Stimulated activated naive B cell treated with anti-CD40 and anti-IgM and Interleukin-4, amounts not matched to agents 10 μg/mL and 1 μg/mL and 100 μg/mL, for 72 hours (primary cell): ENCODE measurements at places on chromosomes 7 and 10.

DNA sequence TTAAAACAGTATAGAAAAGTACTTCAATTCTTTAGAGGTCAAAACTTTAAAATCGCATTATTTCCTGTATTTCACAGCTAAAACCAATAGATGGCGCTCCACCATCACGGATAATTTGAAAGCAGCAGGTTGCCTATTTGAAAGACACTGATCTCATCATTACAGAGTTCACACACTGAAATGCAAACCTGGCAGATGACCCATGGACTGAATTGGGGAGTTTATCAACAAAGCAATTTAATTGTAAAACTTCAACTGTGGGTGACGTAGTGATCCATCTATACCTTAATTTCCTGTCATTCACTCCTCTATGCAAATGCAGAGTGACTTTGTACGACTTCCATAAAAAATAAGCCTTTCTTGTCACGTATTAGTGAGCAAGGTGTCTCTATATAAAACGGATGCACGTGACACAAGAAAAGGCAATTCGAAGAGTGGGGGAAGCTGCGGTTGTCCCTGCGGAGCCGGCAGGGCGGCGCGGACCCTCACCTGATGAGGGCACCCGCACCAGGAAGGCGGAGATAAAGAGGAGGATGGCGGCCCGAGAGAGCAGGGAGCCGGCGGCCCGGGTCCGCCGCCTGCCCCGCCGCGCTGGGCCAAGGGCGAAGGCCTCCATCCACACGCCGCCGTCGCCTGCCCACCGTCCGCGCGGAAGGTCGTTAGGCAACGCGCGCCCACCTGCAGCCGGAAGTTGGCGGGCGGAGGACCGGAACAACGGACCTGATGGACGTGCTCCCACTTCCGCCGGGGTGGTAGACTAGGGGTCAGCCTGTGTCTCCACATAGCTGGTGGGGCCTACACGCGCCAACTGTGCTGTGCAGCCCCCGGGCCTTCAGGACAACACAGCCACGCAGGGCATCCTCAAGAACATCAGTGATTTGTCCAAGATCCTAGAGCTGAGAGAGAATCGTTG, at the start of gene ZPBP:
TSS of gene ZPBP (minus strand) at position 668 of the 913 bp plus-strand sequence. CDS start at position 616, 52 bp downstream.
- peak; percentile 71 for DNase-seq

DNA sequence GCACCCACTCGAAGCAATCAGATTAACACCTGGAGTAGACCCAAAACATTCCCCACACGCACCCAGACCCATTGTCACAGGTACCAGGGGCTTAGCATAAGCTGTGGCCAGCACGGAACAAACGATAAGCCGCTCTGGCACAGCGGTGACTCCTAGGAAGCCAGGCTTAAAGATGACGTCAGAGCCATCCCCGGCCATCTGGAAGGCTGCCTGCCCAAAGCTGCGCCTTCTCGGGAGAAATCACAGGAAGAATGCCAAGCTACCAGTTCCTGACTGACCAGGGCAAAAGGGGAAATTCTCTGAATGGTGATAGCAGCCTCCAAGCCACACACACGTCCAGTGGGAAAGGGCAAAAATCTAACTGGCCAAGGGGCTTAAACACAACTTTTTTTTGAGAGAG, 13.0 kb upstream of the WIPI2 start:
- no peak for DNase-seq

DNA sequence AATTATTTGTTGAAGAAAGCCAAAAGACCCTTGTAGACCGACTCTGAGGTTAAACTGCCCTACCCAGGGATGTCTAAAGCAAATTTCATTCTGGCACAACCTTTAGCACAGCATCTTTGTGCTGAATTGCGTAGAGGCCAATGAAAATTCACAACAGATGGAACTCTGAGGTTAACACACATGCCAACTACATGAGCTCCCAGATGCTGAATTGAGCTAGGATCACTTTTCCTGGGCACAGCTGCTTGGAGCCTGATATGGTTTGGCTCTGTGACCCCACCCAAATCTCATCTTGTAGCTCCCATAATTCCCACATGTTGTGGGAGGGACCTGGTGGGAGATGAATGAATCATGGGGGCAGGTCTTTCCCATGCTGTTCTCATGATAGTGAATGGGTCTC, 158.0 kb upstream of the PTN start:
- no peak for DNase-seq

DNA sequence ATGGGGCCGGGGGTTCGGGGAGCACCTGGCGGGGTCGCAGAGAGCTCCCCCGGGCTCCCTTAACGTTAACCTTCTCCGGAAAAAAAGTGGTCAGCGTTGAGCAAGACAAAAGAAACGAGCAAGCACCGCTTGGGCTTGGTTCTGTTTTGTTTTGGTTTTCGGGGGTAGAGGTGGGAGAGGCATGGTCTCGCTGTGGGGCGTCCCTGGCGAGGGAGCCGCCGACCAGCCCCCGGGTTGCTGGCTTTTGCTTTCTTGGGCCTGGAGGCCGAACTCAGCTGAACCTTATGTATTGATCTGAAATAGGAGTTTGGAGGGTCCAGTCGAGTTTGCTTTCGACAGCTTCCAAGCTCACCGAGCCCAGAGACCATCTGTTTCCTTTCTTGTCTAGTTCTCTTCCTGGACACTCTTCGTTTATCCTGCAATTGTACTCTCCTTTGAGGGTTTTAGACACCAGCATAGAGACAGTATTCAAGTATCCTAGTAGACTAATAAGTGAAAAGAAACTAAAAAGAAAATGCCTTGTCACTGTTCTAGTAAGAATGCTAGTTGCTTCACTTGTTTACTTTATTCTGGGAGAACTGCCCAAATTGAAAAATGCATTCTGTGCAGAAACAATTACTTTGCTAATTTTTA, 980 bp downstream of the FHIP2A start:
- peak; percentile 18 for DNase-seq

DNA sequence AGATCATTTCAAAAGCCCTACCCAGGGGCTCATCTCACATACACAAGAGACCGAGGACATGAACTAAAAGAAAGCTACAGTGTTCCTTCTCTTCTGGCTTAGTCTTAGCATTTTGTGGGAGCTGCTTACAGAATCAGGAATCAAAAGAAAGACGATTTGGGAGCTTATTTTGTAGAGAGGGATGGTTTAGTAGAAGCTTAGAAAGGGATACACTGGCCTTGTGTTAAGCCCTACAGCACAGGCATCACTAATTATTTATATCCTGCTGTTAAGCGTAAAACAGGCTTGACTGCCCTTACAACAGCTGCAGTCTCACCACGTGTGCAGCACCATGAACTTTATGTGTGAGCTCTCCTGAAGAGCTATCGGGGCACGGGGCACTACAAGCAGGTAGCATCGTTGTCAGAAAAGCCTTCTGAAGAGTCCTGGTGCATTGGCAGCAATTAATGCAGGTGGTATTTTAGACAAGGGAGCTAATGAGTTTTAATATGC, 798.3 kb downstream of the NXPH1 start:
- no peak for DNase-seq

- no peak for DNase-seq
Observed at GRCh38 chr10:61448091-61448490, 5.1 kb downstream of the TMEM26 start.

DNA sequence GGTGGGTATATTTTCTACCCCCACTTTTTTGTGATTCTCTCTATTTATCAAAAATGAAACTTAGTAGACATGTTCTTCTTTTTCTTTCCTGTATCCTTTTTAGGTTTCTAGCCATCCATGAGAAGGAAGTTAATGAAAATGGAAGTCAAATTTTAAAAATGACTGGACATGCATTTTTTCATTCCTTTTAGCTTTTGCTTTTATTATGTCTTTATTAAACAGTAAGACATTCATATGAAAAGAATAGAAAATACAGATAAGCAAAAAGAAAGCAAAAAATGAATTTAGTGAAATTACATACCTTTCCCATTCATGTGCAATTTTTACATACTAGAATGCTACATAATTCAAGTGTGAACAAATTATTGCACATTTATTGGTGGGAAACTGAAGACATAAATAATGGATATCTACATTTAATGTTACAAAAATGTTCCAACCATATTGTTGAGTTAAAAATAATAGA, 88.7 kb downstream of the CPED1 start:
- DNase-seq: no peak

DNA sequence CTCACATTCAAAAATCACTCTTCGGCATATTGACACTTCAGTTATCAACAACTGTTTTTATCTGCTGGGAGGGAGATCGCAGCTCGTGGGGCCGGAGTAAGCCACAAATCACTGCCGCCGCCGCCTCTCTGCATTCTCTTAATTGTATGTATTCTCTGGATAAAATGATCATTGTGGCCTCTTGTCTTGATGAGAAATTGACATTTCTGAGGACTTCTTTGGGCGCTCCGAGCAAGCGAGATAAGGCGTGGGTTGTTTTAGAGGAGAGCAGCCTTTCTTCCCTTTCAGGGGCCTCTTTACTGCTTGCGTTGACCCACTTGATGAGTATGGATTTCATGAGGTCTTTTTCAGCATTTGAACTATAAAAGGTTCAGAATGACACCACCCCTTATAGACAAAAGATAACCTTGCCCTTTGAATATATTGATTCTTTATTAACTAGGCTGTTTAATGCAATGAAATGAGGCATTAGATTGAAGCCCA, 130.6 kb downstream of the EBF3 start:
- no peak for DNase-seq

- DNase-seq: no peak
Observed at GRCh38 chr7:128210590-128211570, 30.2 kb upstream of the LEP start.

GRCh38 chr10:44310762-44311562, 73.9 kb downstream of the CXCL12 start:
- DNase-seq: peak; percentile 35

DNA sequence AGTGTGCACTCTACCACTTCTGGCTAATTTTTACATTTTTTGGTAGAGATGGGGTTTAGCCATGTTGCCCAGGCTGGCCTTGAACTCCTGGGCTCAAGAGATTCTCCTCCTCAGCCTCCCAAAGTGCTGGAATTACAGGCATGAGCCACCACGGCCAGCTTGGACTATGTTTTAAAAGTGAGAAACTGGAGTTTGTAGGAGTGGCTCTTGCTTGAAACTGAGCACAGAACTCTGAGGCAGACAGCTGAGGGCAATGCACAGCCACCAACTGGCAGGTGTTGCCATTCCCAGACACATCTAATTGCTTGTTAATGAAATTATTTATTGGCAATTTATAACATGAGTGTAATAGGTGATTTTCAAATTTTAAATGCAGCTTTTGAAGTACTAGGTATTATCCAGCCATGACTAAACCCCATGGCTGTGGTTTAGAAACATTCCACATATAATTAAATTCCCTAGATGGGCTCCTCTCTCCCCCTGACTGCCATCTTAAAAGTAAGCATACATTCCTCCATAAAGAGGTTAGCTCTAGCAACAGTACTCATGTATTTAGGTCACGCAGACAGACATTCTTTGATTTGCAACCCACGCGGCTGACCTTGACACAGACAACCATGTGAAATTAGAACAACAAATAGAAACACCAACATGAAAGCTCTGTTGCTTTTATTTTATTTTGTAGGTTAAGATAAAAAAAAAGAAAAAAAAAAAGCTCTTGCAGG, 19.8 kb downstream of the PANK1 start:
- DNase-seq: no peak

- no peak for DNase-seq
Observed at GRCh38 chr10:87546971-87547413, 42.3 kb downstream of the MINPP1 start.

DNA sequence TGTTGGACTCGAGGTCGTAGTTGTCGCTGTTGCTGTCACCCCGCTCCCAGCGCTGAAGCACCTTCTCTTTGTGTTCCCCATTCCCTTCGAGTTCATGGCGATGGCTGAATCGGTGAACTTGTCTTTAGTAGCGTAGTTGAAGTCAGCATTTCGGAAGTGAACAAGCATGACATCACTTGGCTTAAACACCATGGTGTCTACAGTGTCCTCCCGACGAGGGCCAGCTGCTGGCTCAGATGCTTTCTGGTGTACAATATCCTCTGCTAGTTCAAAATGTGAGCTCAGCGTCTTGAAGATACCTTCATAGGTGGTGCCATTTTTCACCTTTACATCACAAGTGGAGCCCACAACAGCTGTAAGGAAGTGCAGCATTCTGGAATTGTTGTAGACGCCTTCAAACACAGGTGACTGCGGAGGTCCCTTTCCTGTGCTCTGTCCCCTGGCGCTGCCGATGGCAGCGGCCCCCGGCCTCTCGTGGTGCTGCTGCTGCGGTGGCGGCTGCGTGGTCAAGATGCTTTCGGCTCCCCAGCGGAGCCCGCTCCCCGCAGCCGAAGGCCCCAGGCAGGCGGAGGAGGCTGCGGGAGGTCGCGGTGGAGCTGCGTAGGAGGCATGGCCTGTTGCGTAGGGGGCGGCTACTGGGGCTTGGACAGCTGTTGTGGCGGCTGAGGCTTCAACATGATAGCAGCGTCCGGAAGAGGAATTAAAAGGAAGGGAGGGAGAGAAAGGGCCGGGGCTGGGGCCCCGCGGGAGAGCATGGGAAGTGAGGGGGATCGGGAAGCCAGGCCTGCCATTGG, 59.3 kb downstream of the ANKMY2 start:
- no peak for DNase-seq

DNA sequence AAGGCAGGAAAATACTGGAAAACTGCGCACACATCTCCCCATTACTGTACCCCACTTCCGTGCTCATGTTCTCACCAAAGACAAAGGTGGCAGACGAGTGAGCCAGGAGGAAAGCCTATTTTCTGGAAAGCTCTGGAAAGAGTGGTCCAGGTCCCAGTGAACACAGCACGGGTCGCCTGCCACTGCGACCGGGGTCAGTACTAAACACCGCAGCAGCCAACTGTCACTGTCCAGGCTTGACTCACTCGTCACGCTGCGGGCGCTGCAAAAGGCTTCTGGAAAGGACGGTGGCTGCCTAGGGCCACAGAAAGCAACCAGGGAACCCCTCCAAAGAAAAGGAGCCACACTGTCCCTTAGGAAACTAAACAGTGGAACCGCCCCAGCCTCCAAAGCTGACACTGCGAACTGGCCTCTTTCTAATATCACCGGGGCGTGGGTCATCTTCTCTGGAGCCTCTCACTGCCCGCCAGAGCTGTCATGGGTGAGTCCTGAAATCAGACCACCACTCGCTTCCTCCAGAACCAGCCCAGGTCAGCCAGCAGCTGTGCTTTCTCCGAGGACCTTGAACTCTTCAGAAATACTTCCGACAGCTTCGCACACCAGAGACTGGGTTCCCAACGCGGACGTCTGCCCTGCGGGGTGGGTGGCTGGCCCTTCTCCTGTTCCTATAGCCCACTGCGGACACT, 4.0 kb downstream of the RADIL start:
- no peak for DNase-seq

DNA sequence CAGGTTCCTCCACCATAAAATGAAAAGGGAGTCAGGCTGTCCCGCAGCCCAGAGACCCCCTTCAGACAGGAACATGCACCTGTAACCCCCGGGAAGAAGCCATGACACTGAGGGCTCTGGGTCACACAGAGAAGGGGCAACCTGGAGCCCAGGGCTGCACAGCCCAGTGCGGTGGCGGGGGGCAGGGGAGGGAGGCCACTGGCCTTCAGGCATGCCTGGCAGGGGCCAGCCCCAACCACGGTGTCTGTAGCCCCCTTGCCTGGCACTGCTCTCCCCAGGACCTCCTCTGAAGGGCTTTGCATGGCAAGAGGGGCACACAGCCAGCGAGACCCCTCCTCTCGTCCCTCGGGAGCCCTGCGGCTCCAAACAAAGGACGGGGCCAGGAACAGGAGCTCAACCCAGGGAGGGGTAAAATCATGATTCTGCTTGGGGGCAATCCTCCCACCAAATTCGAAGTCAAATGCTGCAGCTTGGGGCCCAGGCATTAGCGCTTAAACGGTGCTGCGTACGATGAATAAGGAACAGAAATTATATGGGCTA, 235.1 kb downstream of the MAD1L1 start:
- DNase-seq: no peak

- DNase-seq: no peak
Observed at GRCh38 chr7:192701-193480, 520 bp downstream of the FAM20C start.
